ENCODE measurements at places on chromosomes 3 and 15. TPM values are rescaled to one million over a fixed set of nuclear protein-coding genes. Genes with fewer than 3 reads are reported as not detected.

Gene CCR9
- total RNA-seq, result 1.3 TPM

Gene C2CD4A
- total RNA-seq, result 0.14 TPM

Gene LMLN
- total RNA-seq, result 8.1 TPM

Gene ITGB5
- 62.8 TPM for total RNA-seq

Gene CKMT1A
- 213 TPM for total RNA-seq

Gene MITF
- 20.1 TPM for total RNA-seq

Gene RPP25
- 10.1 TPM for total RNA-seq

Gene WWTR1
- total RNA-seq, result 60.2 TPM

Gene DPPA2
- total RNA-seq, result not detected

Gene NOX5
- not detected for total RNA-seq

DNA sequence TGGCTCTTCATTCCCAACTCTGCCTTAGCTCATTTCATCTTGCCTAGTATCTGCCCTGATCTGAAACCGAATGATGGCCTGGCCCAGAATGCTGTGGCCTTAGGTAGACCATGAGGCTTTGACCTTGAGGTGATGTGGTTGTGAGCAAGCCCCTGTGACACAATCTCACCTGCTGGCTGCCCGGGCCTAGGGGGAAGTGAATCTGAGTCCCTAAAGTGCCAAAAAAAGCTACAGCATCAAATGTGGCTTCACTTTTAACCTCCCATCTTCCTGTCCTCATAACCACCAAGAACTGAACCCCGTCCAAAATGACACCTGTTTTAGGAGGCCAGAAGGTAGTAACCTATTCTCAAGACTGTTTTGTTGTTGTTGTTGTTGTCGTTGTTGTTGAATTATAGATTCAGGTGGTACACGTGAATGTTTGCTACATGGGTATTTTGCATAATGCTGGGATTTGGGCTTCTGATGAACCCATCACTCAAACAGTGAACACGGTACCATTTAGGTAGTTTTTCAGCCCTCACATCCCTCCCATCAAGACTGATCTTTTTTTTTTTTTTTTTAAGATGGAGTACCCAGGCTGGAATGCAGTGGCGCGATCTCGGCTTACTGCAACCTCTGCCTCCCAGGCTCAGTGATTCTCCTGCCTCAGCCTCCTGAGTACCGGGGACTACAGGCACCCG, 54.6 kb downstream of the MCCC1 start:
- peak; percentile 52 for DNase-seq

DNA sequence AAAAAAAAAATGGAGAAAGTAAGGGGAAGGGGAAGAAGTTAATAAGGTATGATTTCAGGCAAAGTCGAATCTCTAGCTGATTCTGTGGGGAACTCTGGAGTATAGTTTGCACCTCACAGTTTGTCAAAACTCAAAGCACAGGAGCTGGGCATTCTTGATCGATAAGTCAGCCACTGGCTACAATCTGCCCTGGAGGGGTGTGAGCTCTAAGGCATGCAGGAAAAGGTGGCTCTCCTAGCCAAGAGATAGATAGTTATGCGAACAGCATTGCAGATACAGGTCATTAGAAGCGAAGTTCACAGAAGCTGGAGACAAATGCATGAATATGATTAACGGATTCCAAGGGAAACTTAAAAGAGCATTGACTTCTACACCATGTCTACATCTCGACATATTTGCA, 952.6 kb downstream of the AGBL1 start:
- no peak for DNase-seq

GRCh38 chr3:95044101-95044500, 981.2 kb downstream of the NSUN3 start:
- no peak for DNase-seq

GRCh38 chr15:48861813-48862431, 16.0 kb upstream of the EID1 start:
- DNase-seq, result peak; percentile 8

- DNase-seq, result peak; percentile 91
Observed at GRCh38 chr15:75042730-75043508, 19.5 kb downstream of the PPCDC start.

- DNase-seq, result no peak
Observed at GRCh38 chr15:94033683-94034020, 197.7 kb upstream of the MCTP2 start.

DNA sequence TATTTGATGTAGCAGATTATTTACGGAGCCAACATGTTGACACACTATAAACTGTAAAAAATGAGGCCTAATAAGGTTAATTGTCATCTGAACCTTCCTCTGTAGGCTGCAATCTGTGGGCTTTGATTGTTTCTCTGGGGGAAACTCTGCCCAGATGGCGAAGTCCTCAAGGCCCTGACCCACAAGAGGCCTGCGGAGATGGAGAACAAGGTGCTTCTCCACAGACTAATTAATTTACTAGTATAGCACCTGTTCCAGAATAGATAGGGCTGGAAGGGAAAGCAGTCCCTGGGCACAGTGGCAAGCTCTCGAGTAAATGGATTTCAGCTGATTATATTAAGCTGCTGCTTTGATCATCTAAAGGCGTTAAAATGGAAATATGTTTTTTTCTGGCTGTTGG, 338.8 kb upstream of the DNAJC19 start:
- no peak for DNase-seq

GRCh38 chr3:124034016-124034843, 42.3 kb upstream of the ROPN1 start:
- DNase-seq, result peak; percentile 24

DNA sequence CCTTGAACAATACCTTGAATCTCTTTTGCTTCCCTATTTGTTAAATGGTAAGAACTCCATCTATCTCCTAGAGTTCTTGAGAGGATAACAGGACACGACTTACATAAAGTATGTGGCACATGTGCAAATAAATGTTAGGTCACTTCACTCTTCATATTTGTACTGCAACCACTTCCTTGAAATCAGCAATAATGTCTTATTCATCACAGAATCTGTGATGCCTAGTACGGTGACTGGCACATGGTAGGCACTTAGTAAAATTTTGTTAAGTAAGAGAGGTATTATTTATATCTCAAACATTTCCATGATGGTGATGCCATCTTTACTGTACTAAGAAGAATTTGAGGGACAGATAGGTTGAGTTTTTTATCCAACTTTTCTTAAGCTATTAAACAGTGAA, 14.3 kb downstream of the CD47 start:
- DNase-seq, result no peak

- no peak for DNase-seq
Observed at GRCh38 chr3:13927295-13927694, 47.4 kb upstream of the WNT7A start.

- no peak for DNase-seq
Observed at GRCh38 chr15:29121369-29121656, 148.3 kb downstream of the NSMCE3 start.

DNA sequence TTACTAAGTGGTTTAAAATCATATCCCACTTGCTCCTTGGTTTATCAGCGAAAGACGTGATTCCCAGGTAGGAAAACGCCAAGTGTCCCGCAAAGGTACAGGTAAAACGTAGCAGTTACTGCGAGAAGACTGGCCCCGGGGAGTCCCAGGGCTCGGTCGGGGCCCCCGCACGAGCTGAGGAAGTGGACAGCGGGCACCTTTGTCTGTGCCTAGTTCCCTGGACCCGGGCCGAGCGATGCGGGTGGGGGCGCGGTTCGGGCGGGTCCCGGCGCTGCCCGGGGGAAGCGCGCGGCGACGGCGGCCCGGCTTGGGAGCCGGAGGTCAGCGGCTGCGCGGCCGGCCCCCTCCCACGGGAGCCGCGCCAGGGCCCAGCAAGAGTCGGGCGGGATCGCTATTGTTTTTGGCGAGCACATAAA, 864 bp upstream of the NEO1 start:
- peak; percentile 78 for DNase-seq

GRCh38 chr3:159929171-159930141, 59.2 kb upstream of the IL12A start:
- DNase-seq, result peak; percentile 15

DNA sequence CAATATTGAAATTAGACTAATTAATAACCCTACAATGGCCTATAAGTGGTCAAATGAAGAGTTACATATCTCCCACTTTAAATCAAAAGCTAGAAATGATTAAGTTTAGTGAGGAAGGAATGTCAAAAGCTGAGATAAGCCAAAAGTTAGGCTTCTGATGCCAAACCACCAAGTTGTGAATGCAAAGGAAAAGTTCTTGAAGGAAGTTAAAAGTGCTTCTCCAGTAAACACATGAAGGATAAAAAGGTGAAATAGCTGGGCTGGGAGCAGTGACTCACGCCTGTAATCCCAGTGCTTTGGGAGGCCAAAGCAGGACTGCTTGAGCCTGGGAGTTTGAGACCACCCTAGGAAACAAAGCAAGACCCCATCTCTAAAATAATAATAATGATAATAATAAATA, 46.9 kb upstream of the DCUN1D1 start:
- DNase-seq, result no peak

DNA sequence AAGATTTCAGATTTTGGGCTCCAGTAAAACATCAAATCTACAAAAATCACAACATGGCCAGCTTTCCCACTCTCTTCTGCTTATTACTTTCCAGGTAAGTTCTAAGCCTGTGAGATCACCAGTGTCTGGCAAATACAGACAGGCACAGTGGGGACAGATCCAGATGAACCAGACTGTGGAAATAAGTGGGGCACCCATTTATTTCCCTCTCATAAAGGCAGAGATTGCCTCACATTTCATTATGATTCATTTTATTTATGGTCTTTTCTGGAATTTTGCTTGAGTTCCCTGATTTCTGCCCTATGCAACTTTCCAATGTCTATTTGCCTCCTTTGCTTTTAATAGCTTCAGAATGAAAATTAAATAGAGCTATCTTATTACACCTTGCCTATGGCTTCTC, 66.8 kb downstream of the GREM1 start:
- no peak for DNase-seq

GRCh38 chr15:33278816-33279612, 31.8 kb upstream of the RYR3 start:
- no peak for DNase-seq

- peak; percentile 58 for DNase-seq
Observed at GRCh38 chr3:158801201-158801600, 653 bp upstream of the MFSD1 start.

DNA sequence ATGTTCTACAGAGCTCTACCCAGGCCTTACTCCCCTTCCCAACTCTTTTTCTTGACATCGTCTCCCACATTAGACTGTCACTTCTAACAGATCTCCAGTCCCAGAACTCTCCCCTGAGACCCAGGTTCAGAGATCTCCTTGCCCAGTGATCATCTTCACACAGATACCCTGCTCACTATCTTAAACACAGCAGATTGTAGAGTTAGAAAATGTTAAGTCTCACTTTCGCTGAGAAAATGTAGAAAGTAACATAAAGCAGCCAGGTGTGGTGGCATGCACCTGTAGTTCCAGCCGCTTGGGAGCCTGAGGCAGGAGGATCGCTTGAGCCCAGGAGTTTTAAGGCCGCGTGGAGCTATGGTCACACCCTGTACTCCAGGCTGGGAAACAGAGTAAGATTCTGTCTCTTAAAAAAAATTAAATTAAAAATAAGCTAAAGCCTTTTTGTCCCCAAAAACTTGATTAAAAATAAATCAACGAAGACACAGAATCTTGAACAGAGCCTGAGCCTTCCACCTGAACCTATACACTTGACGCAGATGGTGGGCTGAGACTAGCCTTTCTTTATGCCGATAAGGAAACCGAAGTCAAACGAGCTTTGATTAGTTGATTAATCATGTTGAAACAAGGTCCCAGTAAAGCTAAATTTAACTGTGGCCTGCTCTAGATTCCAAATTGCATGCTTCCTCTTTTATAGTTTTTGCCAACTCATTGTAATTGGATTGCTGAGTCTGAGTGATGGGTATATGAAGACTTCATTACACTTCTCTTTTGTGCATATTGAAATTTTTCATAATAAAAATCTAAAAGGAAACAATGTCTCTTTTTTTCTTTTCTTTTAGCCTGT, 31.3 kb upstream of the BLM start:
- no peak for DNase-seq

DNA sequence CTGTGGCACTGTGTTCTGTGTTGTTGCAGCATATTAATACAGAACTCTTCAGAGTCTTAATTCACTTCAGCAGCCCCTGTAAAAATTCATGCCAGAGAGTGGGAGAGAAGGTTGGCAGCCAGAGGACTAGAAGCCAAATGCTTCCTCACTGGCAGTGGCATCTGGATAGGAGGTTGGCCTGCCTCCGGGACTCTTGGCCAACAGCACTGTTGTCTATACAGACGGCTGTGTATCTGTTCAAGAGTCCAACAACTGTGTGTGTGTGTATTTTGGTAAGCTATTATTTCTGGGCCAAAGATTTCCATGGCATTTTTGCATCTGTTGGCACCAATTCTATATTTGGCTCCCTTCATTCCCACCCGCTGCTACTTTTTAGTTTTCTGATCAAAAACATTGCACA, 156.0 kb upstream of the SOX2 start:
- no peak for DNase-seq

GRCh38 chr15:50137330-50137761, 18.3 kb upstream of the ATP8B4 start:
- DNase-seq, result no peak

- no peak for DNase-seq
Observed at GRCh38 chr15:78676424-78677110, 35.6 kb upstream of the CHRNB4 start.

DNA sequence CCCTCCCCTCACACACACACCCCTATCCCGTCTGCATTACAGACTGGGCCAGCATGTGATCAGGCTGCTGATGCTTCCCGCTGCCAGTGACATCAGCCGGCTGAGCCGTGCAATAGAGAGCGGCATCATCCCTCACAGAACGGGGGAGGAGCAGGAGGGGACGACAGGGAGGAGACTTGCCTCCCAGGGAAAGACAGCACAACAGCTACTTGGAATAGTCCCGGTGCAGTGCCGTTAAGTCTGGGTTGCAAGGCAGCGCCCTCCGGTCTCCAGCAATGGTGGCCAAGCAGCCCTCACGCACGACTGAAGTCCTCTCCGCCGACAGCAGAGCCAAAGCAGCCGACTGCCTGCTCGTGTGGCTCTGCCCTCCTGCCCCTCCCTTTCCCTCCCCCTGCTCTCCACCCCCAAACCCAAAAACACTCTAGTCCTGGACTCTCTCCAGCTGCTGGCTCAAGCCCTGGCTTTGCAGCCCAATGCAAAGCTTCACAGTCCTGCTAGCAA, 31.5 kb upstream of the RPS17 start:
- peak; percentile 45 for DNase-seq

GRCh38 chr15:98657721-98658120, 9.4 kb downstream of the IGF1R start:
- DNase-seq, result no peak

GRCh38 chr15:75002398-75002797, 7.0 kb downstream of the SCAMP5 start:
- no peak for DNase-seq

DNA sequence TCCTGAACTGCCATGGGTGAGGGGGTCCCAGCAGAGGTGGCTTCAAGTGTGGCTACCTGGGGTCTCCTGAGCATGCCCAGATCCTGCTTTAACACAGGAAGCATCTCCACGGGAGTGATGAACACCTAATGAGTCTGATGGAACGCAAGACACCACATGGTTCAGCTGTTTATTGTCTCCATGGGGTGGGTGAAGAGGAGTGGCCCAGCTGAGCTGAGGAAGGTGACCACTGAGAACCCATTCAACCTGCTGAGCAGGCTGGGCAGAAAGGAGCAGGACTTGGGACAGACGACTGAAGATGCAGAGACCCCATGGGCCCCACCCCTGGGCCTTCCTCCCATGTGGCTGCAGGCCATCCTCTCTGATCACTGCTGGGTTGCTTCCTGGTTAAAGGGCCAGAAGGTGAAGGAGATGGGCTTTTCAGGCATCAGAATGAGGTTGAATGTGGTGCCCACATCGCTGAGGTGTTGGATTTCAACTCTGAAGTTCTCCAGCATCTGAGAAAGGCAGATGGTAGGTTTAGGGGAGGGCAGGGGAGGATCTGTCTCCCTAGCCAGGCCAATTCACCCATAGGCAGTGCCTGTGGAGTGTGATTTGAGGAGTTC, 29.7 kb downstream of the CYP11A1 start:
- DNase-seq, result no peak
